Stimulated activated CD4-positive, alpha-beta T cell treated with anti-CD3 and anti-CD28 coated beads, Interleukin-1b, Interleukin-23, amount 100 ng/mL, for 1 hour (primary cell): ENCODE measurements at places on chromosomes 4 and X.

- no peak for DNase-seq
Observed at GRCh38 chr4:53981567-53981966, 82.8 kb downstream of the CHIC2 start.

- no peak for DNase-seq
Observed at GRCh38 chr4:2913168-2913567, 50.0 kb downstream of the NOP14 start.

DNA sequence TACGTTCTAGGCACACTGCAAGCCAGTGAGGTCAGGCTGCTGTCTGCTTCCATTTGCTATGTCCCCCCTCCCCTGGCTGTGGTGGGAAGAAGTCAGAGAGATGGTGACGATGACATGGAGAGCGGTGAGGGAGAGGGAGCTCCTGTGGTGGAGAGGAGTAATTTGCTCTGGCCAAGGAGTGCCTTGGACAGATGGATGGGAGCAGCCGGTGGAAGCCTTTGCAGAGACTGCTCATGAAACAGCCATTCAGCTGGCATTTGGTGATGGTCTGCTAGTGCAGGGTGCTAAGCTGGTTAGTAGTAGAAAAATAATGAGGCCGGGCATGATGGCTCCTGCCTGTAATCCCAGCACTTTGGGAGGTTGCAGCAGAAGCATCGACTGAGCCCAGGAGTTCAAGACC, 124.1 kb downstream of the FHDC1 start:
- no peak for DNase-seq

- DNase-seq: no peak
Observed at GRCh38 chr4:74480267-74480666, 35.3 kb downstream of the AREG start.

DNA sequence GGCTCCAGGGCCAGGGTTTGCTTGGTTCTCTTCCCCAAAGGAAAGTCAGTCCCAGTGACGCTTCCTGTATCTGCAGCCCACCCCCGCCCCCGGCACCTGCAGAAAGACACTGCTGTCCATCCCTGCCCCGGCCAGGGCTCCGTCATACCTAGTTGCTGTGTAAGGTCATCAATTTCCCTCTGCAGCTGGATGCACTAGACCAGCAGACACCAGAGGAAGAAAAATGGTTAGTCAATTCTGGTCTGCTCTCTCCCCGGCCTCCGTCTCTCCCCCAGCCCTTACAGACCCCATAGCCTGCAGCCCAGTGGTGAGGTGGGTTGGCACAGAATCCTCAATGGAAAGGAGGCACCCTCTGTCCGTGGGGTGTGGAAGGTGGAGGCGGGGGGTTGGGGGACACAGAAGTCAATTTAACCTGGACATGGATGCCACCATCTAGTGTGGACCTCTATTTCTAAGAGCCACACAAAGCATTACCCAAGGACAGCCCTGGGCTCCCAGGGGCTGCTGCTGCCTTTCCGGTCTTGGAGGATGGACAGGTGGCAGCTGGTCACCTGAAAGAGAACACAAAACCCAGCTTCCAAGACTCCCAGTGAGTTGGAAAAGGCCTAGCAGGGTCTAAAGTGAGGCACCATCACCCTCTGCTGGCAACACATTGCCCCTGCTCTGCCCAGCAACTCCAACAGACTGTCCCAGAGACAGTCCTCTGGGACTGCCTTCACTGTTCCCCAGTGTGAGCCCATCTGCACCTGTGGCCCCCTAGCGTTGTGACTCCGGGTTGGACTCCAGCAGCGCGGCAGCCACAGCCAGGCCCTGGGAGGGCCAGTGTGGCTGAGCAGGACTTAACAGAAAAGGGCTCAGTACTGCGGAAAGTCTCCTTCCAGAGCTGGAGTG, 40.2 kb upstream of the NHSL2 start:
- no peak for DNase-seq

DNA sequence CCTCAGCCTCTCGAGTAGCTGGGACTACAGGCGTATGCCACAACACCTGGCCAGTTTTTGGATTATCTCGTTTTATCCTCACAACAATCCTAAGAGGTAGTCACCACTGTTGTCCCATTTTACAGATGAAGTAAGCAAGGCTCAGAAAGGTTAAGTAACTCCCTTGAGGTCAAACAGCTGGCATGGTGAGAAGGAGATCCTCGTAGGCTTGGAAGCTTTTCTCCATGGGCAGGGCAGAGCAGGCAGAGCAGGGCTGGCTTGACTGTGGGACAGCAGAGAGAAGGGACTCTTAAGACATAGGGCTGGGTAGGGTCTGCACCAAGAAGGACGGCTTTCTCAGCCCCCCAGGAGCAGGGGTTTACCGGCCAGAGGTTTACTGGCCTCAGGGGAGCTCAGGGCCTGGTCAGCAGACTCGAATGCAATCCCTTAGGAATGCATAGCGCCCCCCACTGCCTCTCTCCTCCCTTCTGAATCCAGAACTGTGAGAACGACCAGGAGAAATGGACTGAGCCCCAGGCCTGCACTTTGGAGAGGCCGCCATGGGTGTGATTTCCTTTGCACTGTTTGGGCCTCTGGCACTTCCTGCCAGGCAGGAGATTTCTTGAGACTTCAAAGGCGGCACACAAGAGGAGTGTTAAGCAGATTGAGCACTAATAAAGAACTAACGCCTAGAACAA, 14.0 kb upstream of the CDKN2AIP start:
- DNase-seq: no peak

DNA sequence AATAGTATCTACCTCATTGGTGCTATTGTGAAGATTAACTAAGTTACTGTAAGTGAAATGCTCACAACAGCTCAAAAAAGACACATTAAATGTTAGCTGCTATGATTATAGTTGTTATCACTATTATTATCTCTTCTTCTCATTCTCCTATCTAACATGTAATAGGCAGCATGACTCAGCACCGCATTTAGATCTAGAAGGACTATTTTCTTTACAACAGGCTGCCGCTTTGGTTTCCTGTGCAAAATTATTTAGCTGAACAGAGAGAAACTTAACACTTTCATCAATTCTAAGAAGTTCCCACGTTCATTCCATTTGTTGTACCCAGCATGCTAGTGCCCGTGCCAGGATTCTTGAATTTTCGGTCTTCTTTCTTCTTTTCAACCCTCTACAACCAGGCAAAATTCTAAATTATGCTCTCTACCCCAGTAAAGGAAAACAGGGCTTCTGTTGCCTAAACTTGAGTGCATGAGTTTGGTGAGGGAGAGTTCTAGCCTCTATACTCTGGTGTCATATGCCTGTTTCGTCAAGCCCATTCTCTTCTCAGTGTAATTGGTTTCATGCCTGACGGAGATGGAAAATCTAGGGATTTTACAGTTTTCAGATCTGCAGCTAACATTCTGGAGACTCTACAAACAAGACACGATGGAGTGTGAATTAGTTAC, 378.9 kb downstream of the PPP1R2C start:
- no peak for DNase-seq

- no peak for DNase-seq
Observed at GRCh38 chrX:130915302-130915701, 12.3 kb upstream of the ENOX2 start.

GRCh38 chr4:25234390-25235370, 847 bp downstream of the PI4K2B start:
- DNase-seq: no peak

DNA sequence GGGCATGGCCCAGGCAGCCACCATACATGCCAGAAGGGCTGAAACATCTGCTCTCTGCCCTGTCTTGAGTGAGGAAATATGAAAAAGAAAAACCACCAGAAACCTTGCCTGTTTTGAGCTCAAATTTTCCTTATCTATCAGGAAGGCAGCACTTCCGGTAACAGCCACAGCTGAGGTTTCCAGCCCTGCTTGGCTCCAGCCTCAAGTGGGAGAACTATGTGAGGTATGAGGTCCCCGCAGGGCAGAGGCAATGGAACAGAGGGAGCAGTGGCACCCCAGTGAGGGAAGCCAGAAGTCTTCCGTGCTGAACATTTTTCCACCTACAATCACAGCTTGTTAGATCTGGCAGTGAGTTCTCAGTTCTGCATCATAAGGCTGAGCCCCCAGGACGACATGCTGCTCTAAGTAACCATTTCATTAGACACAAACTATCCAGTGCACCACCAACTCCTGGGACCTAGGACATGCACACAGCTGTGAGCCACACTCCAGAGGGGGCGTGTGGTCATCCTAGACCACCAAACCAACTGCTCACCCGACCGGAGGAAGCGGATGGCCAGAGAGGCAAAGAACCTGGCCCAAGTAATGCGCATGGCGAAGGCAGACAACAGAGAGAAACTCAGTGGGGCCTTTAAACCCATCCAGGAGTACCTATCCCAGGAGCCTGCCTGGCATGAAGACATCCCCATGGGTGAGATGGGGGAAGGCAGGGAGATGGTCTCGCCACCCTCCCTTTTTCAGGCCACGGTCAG, 22.6 kb downstream of the WDR1 start:
- no peak for DNase-seq

GRCh38 chr4:55110131-55110530, 15.3 kb downstream of the KDR start:
- no peak for DNase-seq

GRCh38 chr4:122715221-122715620, 17.3 kb upstream of the BBS12 start:
- no peak for DNase-seq

- DNase-seq: no peak
Observed at GRCh38 chrX:120749141-120749846, 119.4 kb upstream of the C1GALT1C1 start.

DNA sequence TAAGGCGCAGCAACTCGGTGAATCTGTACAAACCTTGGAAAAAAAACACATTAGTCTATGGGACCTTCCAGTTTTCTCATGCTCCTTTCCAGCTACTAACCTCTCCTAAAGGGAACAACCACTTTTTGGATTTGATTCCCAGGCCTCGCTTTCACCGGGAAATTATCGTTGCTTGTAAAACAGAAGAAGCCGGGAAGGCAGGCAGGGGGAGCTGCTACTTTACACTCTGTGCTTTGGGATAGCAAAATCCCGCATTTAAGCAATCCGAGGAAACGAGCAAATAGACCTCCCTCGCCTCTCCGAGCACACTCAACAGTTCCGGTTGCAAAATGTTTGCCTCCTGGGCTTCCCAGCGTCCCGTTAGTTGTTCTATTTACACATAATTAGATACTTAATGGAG, 1.2 kb downstream of the CD38 start:
- DNase-seq: no peak

GRCh38 chr4:120730777-120731320, 191.7 kb downstream of the PRDM5 start:
- no peak for DNase-seq
